Stimulated activated naive CD8-positive, alpha-beta T cell treated with anti-CD3 and anti-CD28 coated beads, Interleukin-15, amount 100 ng/mL, for 72 hours (primary cell): ENCODE measurements at places on chromosomes 11 and 22.
A peak's percentile ranks its signal among the peaks of the same experiment; 100 is the strongest.

DNA sequence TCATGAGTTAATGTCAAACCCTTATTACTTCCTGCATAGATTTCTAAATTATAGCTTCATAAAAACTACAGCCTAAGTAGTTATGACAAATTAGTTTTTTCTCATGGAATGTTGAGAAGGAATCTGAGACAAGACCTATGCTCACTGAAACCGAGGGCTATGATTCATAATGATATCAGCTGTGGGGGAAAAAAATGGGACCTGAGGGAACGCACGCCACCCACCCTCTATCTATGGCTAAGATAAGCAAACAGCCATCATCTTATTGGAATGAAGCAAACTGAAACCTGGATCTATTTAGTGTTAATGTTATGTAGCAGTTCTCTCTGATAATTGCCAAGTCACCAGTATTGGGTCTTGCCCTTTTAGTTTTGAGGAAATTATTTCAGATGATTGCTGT, 906.9 kb upstream of the RAG2 start:
- no peak for DNase-seq

DNA sequence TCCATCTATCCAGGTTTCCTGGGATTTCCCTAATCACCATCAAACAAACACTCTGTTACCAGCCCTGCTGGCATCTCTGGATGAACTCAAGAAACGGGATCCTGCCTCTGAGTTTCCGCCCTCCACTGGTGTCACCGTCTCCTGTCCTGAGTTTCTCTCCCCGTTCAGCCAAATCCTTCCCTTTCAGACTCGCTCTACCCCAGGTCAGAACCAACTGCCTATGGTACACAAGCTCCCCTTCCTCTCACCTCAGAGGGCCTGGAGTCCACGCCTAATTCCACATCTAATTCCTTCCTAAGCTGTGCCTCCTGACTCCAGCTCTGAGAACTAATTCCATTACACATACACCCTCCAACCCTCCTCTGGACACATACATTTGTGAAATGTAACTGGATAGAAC, 96.1 kb downstream of the SHANK2 start:
- no peak for DNase-seq

GRCh38 chr11:115887727-115888126, 383.5 kb upstream of the CADM1 start:
- no peak for DNase-seq

DNA sequence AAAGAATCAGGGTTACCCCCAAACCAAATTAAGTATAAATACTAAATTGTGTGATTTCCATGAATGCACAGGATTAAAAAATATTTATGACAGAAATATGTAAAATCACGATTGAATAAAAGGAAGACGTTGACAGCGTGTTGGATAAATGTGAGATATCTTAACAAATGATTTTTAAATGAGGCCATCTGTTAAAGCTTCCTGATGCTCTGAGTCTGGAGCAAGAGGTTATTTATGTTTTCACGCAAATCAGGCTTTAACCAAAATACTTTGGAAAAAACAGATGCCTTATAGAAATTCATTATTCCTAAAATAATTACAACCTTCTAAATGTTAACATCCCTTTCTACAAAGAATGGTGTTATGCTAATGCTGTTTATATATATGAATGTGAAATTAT, 123.3 kb downstream of the PAX6 start:
- DNase-seq, result no peak

GRCh38 chr11:61601512-61601911, 20.6 kb upstream of the SYT7 start:
- no peak for DNase-seq

DNA sequence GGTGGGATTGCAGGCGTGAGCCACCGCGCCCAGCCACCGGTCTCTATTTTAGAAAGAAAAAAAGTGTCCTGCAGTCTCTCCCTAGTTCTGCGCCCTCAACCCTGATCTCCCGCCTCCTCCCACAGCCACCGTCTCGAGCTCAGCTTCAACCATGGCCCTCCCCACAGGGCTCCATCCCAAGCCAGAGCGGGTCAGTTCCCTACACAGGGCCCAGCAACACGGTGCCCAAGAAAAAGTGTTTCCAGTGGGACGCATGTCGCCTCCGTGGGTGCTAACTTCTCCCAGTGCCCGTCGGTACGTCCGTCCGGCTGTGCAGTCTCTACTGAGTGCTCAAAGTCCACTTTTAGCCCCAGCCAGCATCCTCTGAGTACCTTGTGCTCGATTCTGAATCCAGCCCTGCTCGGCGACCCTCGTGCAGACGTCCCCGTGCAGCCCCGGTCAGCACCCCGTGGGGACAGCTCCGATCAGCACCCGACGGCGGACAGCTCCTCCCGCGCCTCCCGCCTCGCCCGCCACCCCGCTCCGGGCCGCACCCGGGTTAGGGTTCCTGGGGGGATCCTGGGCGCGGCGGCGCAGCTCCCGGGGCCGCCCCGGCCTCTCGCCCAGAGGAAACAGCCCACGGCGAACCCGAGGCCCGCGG, 657 bp upstream of the MAPK8IP2 start:
- DNase-seq, result peak; percentile 57

- DNase-seq, result no peak
These were observed 9.4 kb downstream of the NCF4 start for GRCh38 chr22:36870250-36870649.

DNA sequence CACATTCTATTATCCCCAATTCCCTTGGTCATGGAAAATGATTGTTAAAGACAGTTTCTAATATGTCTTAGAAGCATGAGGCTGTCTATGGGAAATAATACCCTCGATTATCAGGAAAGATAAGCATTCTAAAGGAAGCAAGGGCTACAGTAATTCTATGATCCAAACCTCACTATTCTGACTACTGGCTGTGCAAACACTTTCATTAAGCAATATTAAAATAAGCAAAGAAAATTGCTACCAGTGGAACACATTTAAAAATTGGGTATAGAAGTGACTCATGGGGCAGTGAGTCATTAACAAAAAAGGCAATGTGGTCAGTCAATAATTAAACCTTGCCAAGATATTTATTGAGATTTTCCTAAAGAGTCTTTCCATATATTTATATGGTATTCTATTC, 1415.2 kb upstream of the TENM4 start:
- DNase-seq, result no peak

GRCh38 chr11:877565-877964, 33.0 kb downstream of the CHID1 start:
- no peak for DNase-seq

- DNase-seq, result no peak
These were observed 57.1 kb upstream of the PSMA1 start for GRCh38 chr11:14577292-14577691.

GRCh38 chr22:24282401-24282800, 11.8 kb downstream of the SPECC1L start:
- no peak for DNase-seq

- no peak for DNase-seq
These were observed 131.2 kb upstream of the MTMR2 start for GRCh38 chr11:96054870-96055705.

GRCh38 chr11:32751381-32751780, 43.1 kb downstream of the CCDC73 start:
- no peak for DNase-seq

DNA sequence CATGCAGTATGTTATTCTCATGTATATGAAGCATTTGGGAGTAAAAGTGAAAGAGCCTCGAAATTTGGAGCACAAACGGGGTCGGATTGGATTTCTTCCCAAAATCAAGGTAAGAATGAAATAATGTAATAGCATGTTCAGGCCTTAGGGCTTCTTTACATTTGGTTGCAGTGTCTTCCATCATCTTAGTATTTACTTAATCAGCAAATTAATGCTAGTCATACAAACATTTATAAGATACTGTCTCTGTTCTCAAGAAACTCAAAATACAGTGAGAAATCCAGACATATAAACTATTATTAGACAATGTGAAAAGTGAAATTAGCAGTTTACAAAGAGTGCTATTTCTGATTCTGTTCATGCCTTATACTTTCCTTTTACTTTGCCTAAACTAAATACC, 63.3 kb upstream of the GRIK4 start:
- DNase-seq, result no peak

DNA sequence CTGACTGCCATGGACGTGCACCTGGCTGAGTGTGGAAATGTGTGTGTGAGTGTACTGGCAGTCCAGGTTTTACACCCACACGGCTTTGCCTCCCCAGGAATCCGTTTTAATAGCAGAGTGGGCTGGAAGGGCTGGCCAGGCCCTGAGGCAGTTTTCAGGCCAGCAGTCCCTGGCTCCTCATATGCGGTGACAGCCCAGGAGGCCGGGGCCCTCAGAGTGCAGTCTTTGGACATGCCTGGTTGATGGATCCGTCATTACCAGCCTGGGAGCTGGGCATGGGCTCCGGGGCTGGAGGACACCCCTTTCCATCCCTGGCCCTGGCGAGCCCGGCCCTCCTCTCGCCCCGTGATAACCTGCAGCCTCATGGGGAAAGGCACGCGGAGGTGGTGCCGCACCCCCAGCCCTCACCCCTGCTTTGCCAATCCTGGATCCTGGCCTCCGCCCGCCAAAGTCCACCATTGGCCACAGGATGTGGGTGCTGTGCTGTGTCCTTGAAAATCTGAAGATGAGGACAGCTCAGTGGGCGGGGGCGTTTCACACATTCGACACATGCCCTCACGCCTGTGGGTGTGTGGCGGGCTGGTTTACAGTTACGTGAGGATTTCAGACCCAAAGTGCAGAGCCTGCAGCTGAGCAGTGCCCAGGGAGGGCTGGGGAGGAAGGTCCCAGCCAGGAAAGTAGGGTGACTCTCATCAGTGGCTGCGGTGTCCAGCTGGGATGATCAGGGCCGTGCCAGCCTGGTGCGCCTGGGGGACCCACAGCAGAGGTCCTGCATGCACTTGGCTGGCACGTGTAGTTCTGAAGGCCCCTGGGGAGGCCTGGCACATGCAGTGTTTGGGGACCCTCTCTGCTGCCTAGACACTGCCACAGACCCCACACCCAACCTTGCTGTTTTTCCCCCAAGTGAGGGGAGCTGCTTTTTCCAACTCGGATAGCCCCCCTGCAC, 55.1 kb downstream of the RTN4R start:
- no peak for DNase-seq

- DNase-seq, result no peak
These were observed 65.5 kb downstream of the AAMDC start for GRCh38 chr11:77886401-77886800.

DNA sequence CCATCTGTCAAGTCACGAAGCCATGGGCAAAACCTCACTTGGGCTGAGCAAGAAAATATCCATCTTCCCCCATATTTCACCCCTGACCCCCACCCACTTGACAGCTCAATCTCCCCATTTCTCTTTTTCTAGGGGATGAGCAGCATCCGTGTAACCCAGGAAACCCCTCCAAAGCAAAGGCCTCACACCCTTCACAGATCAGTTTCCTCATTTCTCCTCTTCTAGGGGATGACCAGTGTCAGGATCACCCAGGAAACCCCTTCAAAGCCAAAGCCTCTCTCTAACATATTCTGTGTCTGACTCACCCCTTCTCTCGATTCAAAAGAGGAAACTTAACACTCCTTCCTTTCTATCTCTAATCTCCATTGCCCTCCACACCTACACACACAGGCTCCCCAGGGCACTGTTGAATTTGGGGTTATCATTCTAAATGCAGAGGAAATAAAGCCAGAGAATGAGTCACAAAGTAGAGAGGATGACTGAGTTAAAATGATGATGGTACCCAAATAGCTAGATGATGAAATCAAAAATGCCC, 439.7 kb downstream of the BUD13 start:
- DNase-seq, result no peak

DNA sequence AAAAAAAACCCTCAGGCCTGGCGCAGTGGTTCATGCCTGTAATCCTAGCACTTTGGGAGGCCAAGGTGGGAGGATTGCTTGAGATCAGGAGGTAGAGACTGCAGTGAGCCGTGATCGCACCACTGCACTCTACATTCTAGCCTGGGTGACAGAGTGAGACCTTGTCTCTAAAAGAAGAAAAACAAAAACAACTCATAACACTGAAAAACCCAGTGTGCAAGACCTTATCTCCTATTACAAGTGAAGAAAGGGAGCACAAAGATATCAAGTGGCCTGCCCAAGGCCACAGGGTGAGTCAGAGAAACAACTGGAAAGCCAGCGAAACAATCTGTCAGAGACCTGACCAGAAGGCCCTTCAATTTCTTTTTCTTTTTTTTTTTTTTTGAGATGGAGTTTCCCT, 2.5 kb downstream of the TXN2 start:
- DNase-seq, result no peak

- DNase-seq, result no peak
These were observed 18.1 kb downstream of the MRGPRD start for GRCh38 chr11:68962527-68963250.
